ENCODE measurements at places on chromosomes 1 and 21. TPM values are rescaled to one million over a fixed set of nuclear protein-coding genes. Genes with fewer than 3 reads are reported as not detected.

The BATF3 gene
- 8.1 TPM for total RNA-seq

The TBX15 gene
- 1.2 TPM for total RNA-seq

The PRAMEF4 gene
- not detected for total RNA-seq

The FCRL5 gene
- not detected for total RNA-seq

The ARV1 gene
- total RNA-seq, result 17.2 TPM

The SPATA45 gene
- total RNA-seq, result not detected

The TENT5C gene
- 3.0 TPM for total RNA-seq

The MYCL gene
- 0.92 TPM for total RNA-seq

The ELOVL1 gene
- total RNA-seq, result 60.2 TPM

Measured in esophagus muscularis mucosa (tissue), 4 donors.